ENCODE measurements at places on chromosomes 3 and 15.
A peak's percentile ranks its signal among the peaks of the same experiment; 100 is the strongest.

DNA sequence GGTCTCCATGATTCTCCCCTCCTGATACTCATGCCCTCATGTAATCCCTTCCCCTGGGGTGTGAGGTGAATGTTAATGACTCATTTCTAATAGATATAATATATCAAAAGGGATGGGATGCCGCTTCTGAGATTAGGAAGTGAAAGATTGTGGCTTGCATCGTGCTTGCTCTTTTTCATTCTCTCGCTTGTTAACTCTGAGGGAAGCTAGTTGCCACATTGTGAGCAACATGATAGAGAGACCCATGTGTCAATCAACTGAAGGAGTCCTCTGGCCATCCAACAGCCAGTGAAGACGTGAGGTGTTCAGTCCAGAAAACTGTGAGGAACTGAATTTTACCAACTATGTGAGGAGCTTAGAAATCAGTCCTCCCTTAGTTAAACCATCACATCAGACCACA, 28.9 kb upstream of the DRD3 start:
- no peak for DNase-seq

GRCh38 chr3:54901906-54902685, 25.8 kb downstream of the LRTM1 start:
- DNase-seq = no peak

GRCh38 chr3:31210068-31210645, 315.7 kb upstream of the GADL1 start:
- DNase-seq = no peak

DNA sequence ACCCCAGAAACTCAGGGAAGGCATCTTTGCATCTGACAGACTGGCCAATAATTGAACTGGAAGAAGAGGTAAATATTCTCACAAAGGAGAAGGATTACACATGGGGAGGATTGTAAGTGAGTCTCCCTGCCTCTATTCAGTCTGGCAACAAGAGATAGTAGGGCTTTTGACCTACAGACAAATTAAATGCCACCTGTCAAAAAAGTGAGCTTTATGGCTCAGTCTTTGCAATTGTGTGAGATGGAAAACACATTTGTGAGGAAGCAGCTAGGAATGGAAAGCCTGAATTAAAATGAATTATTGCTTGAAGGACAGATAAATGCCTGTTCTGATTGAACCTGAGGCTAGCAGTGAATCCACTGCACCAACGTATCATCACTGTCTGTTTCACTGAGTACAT, 173.3 kb upstream of the GOLIM4 start:
- DNase-seq = no peak

DNA sequence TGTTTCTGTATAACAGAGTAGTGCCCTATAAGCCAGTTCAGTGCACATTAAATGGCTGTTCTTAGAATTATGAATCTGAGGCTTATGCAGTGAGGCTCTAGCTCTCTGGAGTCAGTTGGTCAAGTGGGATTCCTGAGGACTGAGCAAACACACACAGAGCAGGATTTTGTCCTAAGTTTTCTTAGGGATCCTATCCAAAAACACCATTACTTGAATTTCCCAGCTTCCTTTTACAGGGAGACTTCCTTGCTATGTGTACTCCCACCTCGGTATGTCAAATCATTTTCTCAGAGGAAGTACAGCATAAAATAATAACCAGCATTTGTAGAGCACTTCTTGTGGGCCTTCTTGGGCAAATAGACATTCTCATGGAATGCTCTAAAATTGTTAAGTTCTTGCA, 63.1 kb upstream of the GOLGA6B start:
- DNase-seq = peak; percentile 36

DNA sequence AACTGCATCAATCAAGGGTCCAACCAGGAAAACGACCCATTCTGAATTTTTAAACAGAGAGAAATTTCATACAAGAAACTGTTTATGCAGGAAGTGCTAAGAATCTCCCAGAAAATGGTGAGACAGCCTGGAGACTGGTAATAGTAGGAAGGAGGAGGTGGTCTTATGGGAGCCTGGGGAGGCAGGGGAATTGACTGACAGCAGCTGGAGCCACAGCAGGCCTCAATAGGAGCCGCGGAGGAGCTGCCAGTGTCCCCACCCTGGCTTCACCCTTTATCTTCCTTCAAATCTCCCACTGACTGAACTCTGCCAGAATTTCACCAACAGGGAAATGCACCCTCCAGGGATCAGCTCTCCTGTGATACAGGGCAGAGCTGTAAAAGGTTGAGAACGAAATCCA, 7.5 kb upstream of the C3orf80 start:
- no peak for DNase-seq

- no peak for DNase-seq
These were observed 156.7 kb downstream of the ANO10 start for GRCh38 chr3:43465109-43465508.

GRCh38 chr3:143538061-143538460, 310.2 kb downstream of the SLC9A9 start:
- no peak for DNase-seq

- DNase-seq = no peak
These were observed 12.8 kb downstream of the GCSAM start for GRCh38 chr3:112119962-112120836.

- no peak for DNase-seq
These were observed 56.9 kb upstream of the GOLGA6L2 start for GRCh38 chr15:23503980-23504379.

- no peak for DNase-seq
These were observed 29.0 kb upstream of the TBC1D21 start for GRCh38 chr15:73844356-73844755.

DNA sequence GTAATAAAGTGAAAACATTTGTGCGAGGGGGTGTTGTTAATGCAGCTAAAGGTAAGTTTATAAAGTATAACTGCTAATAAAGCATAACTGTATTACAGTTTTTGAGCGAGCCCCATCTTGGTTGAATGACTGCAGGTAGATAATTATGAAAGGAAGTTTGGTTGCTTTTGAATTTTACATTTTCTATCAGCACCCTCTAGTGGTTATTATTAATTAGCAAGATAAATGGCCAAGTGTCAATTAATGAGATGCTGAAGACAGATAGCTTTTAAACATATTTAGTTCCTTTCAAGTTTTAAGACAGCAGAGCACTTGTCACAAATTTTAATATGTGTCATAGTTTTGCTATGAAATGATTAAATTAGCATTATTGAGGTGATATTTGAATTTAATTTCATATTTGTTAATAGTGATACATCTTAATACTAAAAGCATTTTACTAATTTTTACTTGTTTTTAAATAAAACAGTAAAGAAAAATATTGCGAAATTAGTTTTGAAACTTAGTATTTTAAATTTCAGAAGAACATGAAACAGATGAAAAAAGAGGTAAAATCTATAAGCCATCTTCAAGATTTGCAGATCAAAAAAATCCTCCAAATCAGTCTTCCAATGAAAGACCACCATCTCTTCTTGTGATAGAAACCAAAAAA, 15.1 kb downstream of the U2SURP start:
- no peak for DNase-seq

GRCh38 chr3:188937389-188937788, 234.4 kb upstream of the TPRG1 start:
- DNase-seq = no peak

GRCh38 chr3:168251371-168251770, 155.6 kb upstream of the GOLIM4 start:
- DNase-seq = no peak

GRCh38 chr3:96806341-96806740, 8.1 kb upstream of the EPHA6 start:
- DNase-seq = no peak

DNA sequence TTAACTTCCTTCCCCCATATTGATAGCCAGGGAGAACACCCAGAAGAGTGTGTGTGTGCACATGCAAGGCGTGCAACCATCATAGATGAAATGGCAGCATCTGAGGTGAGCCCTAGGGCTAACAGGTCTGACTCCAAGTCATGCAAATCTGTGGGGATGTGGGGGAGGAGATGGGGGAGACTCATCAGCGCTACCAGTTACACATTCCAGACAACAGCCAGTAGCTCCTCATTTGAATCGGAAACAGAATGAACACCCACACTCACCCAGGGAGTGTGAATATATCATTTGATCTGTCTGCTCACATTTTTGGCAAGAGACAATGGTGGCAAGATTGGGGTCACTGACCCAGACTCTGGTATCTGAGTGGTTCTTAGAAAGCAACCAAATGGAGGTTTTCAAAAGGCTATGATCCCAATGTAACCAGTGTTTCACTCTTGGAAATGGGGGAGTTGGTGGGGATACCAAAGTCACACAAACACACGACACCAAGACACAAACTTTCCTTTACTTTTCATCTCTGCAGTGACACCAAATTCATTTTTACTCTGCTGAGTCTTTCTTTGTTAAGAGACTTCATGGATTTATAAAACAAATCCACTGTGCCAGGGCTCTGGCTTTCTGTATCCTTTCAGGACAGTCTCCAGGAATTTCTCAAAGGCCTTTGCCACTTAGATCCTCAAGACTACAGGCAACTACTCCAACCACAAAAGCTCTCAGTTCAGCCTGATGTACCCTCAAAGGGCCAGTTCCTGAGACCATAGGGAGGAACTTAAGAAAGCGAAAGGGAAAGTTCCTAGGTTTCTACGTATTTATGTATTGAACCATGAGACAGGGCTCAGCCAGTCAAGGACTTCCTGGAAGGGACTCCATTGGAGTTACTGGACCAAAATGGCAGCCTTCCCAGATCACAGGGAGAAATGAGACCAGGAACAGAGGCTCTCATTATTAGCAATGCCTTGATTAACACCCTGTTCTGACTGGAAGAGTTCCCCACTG, 2.2 kb downstream of the CDCP1 start:
- DNase-seq = no peak

GRCh38 chr15:98567951-98568350, 80.4 kb upstream of the IGF1R start:
- DNase-seq = no peak
